Activated CD4-positive, CD25-positive, alpha-beta regulatory T cell treated with anti-CD3 and anti-CD28 coated beads, Interleukin-2, amount 50 U/mL, for 16 hours (primary cell): ENCODE measurements at places on chromosomes 5 and 9.

- no peak for DNase-seq
Observed at GRCh38 chr9:2691626-2692025, 25.7 kb upstream of the KCNV2 start.

GRCh38 chr5:134051305-134051704, 46.5 kb upstream of the VDAC1 start:
- DNase-seq, result no peak

GRCh38 chr5:82549263-82549662, 271.1 kb upstream of the RPS23 start:
- DNase-seq, result no peak

DNA sequence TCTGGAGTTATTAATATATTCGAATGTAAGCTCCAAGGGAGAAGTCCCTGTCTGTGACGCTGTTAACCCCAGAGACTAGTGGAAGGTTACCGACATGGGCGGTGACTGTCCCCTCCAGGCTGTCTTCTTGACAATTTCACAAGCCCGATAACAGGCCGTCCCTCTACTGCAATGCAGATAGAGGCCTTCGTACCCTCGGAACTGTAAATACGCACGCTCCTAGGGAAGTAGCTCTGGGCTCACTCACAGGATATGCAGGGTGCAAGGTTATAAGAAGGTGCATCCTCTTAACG, 680 bp upstream of the RFK start:
- DNase-seq, result no peak

GRCh38 chr5:98827588-98828284, 54.3 kb downstream of the RGMB start:
- no peak for DNase-seq

DNA sequence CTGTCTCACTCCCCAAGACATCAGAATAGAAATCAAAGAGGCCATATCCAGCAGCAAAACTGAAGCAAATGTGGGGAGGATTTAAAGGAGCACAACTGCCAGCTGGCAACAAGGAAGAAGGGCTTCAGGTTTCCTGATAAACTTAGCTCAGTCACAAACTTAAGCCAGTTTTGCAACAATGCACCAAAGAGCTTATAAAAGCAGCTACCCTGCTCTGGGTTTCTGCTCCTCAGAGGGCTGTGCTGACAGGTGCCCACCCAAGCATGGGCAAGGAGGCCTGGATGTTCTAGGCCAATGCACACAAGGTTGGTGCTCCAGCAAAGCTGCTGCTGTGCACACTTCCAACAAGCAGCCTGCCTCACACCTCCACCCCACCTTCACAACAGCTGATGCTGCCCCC, 132.9 kb downstream of the SIL1 start:
- no peak for DNase-seq

DNA sequence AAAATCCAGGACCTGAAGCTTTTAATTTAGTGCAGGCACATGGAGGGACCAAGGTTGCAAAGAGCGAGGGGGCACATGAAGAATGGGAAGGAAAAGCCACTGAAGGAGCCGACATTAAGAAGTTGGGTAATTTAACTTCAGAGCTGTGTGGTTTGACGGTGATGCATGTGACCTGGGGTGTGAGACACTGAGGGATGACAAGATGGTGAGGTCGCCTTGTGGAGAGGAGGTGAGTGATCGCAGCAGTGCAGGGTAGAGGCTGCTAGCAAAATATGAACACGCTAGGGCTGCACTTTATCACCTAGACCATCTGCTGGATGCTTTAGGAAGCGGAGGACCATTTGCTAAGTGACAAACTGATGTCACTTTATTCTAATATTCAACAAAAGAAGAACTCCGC, 339.0 kb upstream of the KIF2A start:
- DNase-seq, result no peak

DNA sequence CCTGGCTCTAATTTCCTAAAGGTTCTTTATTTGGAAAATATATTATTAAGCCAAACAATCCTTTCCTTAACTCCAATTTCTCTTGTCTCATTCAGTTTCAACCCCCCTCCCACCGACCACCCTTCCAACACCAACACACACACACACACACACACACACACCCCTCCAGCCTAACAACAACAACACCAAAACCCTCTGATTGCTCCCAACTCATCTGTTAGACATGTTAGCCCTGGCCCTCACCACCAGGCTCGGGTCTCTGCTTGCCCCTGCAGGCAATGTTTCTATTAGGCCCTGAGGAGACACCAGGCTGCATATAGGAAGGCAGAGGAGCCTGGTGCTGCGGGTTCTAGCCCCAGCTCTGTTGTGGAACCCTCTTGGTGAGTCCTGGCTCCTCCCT, 18.4 kb upstream of the TRAF1 start:
- DNase-seq, result no peak

DNA sequence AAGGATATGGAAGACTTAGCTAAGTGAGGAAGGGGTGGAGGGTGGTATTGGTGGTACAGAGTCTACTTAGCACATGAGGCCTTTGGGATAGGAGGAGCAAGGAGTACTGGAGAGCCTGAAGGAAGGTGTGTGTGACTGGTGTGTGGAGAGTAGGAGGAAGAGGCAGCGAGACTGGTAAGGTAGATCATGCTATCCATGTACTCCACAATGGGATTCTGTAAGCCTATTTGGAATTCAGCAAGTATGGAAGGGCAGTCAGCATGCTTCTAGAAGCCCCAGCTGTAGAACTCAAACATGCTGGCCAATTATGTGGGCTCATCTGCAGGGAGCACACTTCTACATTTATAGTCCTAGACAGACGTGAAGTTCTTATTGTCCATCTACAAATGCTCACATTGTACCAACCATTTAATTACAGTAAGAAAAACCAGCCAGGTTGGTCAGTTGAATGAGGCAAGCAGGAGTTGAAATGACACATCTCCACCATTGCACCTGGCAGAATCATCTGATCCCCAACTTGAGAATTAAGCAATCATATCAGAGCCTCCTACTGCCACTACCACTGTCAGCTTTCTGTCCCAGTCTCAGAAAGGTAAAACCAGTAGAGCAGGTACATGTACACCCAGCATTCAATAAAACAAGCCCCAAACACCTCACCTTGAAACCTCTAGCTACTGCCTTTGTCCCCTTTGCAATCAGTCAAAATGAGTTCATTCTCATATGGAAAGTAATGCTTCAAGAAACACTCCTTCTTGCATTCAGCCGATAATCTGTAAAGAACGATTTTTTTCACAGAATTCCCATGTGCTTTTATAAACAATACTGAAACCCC, 60.9 kb upstream of the GLRX start:
- no peak for DNase-seq

GRCh38 chr9:6944093-6944551, 186.3 kb downstream of the KDM4C start:
- no peak for DNase-seq

- DNase-seq, result no peak
Observed at GRCh38 chr5:57414857-57415256, 67.8 kb downstream of the ACTBL2 start.

DNA sequence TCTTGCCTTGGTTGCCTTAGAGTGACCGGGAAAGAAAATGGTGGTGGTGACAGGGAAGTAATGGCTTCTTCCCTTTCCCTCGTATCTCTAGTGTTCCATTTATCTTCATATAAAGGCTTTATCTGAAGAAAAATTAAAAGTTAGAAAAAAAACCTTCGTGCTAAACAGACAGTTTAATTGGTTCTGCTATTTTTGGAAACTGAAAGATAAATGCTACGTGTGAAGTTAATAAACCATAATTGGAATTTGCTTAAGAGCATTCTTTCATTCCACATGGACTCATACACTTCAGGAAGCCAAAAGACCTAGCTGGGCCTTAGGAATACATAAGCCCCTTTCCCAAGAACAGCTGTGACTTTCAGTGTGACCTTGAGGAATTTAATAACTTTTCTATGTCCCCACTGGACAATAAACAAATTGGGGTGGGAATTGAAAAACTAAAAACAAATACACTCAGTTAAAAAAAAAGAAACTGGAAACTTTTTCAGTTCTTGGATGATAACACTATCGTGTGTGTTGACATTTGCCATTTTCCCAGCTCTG, 818.8 kb upstream of the WWC1 start:
- DNase-seq, result no peak

GRCh38 chr9:90098408-90098807, 493.6 kb downstream of the GADD45G start:
- DNase-seq, result no peak

- DNase-seq, result no peak
Observed at GRCh38 chr9:18911714-18912342, 121.2 kb downstream of the SAXO1 start.

DNA sequence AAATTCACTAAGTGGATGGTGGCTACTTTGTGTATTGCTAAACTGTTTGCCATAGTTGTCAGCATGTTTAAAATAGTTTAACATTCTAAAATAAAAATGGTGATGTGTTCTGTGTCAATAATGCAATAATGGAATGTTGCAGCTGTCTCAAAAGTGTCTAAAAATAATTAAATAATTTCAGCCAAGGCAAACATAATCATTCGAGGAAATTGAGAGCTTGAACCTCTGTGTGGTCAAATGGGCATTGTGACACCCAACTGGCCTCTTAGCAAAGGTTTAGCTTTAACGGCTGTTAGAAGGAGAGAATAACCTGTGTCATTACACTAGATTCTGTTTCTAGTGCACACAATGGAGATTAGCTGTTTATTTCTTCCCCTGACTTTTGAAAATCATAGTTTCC, 278.5 kb downstream of the TMEM167A start:
- no peak for DNase-seq

DNA sequence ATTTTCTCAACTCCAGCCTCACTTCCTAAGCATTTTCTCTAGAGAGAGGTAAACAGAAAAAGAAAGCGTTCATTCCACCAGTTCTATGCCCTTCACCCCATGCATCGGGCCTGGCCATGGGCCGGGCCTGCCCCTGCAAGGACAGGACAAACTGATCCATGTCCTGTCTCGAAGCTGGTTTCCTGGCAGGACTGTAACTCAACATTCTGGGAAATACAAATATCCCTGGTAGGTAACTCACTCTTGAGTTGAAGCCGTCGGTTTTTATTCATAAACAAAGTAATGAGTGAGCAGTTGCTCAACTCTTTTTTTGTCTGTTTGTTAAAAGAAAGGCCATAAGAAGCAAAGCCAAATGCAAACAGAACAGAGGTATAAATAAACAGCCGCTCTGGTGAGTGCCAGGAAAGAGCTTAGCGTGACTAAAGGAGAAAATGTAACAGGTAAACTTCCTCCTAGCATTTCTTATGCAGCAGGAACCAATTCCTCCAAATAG, 64.4 kb upstream of the DNAH5 start:
- DNase-seq, result no peak

DNA sequence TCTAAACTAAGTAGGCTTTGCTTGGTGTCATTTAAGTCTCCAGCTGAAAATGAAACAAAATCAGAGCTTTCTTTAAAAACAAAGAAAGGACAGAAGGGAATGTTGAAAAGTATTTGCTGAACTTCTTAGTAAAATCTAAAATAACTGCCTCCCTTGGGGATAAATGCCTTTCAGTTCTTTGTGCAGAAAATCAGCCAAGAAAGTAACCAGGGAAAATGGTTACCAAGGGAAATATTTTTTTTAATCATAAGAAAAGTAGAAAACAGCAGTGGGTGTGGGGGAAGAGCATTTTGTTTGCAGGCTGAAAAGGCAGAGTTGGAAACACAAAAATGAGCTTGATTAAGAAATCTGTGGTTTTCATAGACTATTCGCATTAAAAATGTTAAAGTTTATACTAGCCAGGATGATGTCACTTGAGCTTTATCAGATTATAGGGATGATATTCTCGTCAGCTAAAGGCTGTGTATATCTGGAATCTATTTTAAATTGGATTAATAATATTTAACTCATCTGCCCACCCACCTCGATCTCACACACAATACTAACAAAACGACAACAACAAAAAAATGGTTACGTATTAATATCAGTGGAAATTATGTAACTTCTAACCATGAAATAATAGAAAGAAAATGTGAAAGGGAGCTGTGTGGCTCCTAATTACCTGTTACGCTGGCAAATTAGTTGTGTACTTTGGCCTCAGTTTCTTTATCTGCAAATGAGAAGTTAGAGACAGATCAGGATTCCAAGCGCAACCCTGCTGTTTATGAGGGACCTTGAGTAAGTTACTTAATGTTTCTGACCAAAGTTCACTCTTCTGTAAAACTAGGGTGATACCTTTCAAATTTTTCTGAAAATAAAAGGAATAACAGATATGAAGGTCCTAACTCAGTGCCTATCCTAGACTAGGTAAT, at the start of gene ECM2:
ECM2 (minus strand) TSS at position 51 of the 911 bp plus-strand sequence. CDS start 13,124 bp downstream, outside the sequence.
- no peak for DNase-seq

- no peak for DNase-seq
Observed at GRCh38 chr5:147321569-147321968, 86.7 kb downstream of the STK32A start.

GRCh38 chr5:148995791-148996190, 67.1 kb downstream of the SH3TC2 start:
- no peak for DNase-seq

DNA sequence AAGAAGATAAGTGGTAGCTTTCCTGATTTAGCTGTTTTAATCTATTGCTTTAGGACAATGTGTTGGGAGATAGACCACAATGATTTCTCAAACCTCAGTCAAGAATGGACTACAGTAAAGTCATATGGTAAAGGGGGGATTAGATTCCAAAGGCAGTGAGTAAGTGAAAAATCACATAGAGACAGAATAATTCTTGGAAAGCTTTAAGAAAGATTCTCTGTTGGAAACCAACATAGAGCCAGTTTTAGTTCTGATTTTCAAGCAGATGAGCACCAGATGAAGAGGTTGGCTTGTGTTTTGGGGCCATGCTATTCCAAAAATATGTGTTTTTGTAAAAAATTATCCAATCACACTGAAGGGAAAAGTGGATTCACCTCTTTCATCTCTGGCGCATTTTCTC, 256.8 kb upstream of the RPS23 start:
- DNase-seq, result no peak

DNA sequence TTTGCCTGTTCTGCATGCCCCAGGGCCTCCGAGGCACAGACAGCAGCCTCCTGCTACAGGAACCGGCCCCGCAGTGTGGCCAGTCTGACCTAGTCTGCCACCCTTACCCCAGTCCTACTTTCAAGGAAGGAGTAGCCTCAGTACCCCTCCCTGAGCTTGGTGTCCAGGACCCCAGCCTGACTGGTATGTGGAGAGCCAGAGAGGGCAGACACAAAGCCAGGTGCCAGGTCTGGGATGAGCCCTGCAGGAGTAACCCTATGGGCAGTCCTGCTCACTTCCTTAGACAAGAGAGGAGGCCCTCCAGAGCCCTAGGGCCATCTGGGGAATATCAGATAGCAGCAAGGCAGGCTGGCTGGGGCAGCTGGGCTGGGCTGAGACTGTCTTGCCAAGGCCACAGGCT, 67.8 kb downstream of the NRG2 start:
- DNase-seq, result no peak

- no peak for DNase-seq
Observed at GRCh38 chr9:35225677-35226076, 63.9 kb downstream of the UNC13B start.

GRCh38 chr5:76664079-76664478, 40.9 kb upstream of the F2RL2 start:
- no peak for DNase-seq

DNA sequence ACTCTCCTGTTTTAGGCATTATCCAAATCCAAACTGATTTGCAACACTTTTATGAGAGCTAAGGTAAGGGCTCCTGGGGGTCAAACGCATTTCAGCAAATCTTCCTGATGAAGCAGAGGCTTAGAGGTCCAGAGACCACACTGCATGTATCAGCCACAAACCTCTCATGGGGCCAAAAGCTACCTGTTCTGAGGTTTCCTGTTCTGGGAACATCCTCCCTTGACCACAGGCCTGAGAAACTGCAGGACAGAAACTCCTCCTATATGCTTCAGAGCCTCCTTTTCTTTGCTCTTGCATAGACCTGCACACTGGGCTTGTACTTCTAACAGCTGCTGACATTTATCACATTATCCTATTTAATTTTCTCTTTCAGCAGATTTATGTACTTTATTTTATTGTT, 92.6 kb downstream of the OR2K2 start:
- DNase-seq, result no peak
